Dermis microvascular lymphatic vessel endothelial cell (primary cell): ENCODE measurements at places on chromosomes 1 and 21. TPM values are rescaled to one million over a fixed set of nuclear protein-coding genes. Genes with fewer than 3 reads are reported as not detected.

- DNase-seq: no peak
These were observed 13.5 kb downstream of the TIE1 start for GRCh38 chr1:43314233-43314632.

PIK3R3 gene
- 16.3 and 18.3 TPM in 2 replicates for total RNA-seq

BGLAP gene
- total RNA-seq: 0.26 and 0.63 TPM in 2 replicates

GRCh38 chr1:1309251-1310108 is 1.1 kb downstream of the PUSL1 start:
- no peak for DNase-seq

GRCh38 chr1:219310181-219310728 is 136.6 kb downstream of the LYPLAL1 start:
- DNase-seq: no peak

GRCh38 chr1:93980320-93981273 is 71.4 kb upstream of the GCLM start:
- DNase-seq: peak; percentile 20

GBP7 gene
- total RNA-seq: not detected in 2 replicates

PER3 gene
- total RNA-seq: 0.90 and 2.1 TPM in 2 replicates

S100A8 gene
- total RNA-seq: not detected in 2 replicates

BRDT gene
- not detected in 2 replicates for total RNA-seq

SHISA4 gene
- total RNA-seq: 6.2 and 12.1 TPM in 2 replicates

- no peak for DNase-seq
These were observed 25.9 kb downstream of the IVNS1ABP start for GRCh38 chr1:185291159-185291558.

NDUFS2 gene
- 196 and 206 TPM in 2 replicates for total RNA-seq

- DNase-seq: no peak
These were observed 33.1 kb downstream of the PRDM2 start for GRCh38 chr1:13732971-13733667.

PITHD1 gene
- total RNA-seq: 30.4 and 51.2 TPM in 2 replicates

GRCh38 chr1:205576011-205576410 is 55.8 kb downstream of the ELK4 start:
- DNase-seq: no peak

DNA sequence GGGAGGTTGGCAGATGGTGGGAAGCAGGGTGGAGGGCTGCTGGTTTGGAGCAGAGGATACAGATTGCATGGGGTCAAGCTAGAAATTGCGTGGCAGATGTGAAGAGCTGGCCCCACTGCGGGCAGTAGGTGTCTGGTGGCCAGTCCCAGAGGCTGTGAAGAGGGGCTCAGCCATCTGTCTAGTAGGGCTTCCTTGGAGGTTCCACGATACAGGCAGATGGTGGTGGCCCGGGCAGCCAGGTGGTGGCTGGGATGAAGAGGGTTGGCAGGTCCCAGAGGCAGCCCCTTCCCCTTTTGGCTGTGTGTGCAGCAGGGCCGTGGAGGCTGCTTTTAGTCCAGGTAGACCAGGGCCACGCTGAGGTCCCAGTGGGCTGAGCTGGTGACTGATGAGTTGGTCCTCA is 16.6 kb downstream of the PSEN2 start:
- DNase-seq: no peak

GRCh38 chr1:59718989-59719360 is 95.8 kb upstream of the HOOK1 start:
- no peak for DNase-seq

SLAMF8 gene
- not detected in 2 replicates for total RNA-seq

KCNT2 gene
- under 0.01 and 0.13 TPM in 2 replicates for total RNA-seq

IL20 gene
- not detected in 2 replicates for total RNA-seq

DNA sequence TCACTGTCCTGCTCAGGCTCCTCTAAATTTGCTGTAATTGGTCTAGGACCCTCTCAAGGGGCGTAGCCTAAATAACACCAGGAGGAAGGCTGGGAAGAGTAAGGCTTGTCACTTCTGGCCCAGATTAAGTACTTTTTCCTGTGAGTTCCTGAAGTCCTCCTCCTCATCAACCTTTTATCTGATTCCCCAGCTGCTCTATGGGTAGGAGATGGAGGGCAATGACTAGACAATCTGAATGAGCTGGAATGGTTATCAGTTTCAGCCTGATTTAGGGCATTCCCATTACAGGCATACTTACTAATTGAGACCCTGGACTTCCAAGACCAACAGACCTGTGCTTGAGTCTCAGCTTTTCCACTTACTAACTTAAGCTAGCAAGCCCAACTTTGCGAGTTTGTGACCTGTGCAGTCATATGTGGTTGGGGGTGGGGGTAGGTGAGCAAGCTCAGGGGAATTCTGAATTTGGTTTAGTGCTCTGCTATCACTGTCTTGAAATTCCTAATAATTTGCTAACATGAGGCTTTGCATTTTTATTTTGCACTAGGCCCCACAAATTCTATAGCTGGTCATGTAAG is 18.0 kb upstream of the FGGY start:
- no peak for DNase-seq

GRCh38 chr1:2821966-2822620 is 20.6 kb upstream of the TTC34 start:
- DNase-seq: no peak

- no peak for DNase-seq
These were observed 161.3 kb upstream of the C1orf21 start for GRCh38 chr1:184225283-184226099.

PRDM16 gene
- total RNA-seq: not detected in 2 replicates

SDC3 gene
- total RNA-seq: 20.3 and 58.0 TPM in 2 replicates
